ENCODE measurements at places on chromosomes 1 and 21.
A peak's percentile ranks its signal among the peaks of the same experiment; 100 is the strongest.

GRCh38 chr1:169682071-169682470, 29.3 kb downstream of the SELL start:
- DNase-seq = no peak

GRCh38 chr1:201354901-201355295, 22.6 kb downstream of the TNNT2 start:
- DNase-seq = no peak

GRCh38 chr1:13581446-13581845, 2.2 kb upstream of the PDPN start:
- no peak for DNase-seq

- DNase-seq = no peak
Measured at GRCh38 chr21:27423906-27424595, 457.2 kb upstream of the ADAMTS5 start.

DNA sequence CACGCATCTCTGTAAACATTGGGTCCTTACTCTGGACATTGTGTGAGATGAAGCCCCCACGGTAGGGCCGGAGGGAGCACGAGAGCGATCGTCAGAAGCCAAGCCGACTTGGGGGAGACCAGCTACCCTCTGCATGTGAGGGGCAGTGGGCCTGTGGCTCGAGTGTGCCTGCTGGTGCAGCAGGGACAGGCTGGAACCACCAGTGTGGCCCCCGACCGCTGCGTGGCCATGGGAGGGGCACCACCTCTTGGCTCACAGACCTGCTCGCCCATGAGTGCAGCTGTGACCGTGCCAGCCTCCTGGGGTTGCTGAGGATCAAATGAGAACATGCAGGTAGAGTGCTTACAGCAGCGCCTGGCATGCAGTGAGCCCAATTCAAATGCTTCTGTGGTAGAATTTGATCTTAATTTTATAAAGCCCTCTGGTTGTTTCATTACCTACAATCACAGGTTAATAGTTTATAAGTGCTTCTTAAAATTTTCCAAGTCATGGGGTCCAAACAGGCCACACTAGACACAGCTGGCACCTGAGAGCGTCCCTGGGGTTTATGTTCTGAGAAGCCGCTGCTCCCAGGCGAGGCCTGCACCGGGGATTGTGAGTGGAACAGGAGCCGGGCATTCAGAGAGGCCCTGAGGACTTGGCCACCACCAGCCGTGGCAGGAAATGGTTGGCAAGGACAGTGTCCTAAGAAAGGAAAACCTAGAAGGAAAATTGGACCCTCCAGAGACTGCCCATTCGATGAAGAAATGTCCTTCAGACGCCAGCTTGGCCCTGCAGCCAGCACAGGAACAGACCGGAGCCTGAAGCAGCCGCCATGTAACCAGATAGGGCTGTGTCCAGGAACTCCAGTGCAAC, 22.6 kb upstream of the ADARB1 start:
- no peak for DNase-seq

- DNase-seq = no peak
Measured at GRCh38 chr1:5405263-5405662, 587.0 kb downstream of the NPHP4 start.

DNA sequence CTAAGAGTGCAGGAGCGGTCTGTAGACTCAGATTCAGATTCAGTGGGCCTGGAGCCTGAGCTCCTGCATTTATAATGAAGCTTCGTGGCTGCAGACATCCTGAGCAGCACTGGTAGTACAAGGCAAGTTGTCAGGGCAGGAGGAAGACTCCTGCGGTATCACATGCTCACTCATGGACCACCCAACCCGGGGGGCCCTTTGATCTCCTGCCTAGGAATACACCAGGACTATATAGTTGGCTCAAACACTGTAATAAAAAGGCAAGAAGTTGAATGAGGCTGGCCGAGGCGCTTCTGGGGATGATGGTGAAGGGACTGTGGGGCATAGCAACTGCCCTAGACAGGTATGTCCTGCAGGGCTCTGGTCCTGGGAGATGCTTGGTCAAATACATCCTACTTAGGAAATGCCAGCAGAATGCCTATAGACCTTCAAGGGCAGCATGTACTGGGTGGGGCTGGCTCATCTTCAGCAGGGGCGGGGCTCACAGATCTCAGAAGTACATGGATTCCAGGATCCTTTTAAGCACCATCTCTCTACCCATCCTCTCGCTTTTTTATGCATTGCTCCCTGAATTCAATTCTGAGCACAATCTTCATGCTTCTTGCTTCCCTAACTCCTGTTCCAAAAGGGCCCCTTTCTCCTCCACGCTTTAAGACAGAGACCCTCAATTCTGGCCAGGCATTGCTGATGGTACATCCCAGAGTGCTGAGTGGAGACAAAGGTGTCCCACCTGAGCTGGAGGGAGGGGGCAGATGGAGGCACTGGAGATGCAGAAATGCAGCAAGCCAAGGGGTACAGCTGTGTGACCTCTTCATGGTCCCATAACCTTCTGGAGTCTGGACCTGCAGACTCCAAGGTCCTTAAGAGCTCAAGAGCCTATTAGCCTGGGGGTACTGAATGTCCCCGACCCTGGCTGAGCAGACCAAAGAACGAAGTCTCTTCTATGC, 2.1 kb upstream of the RAP1GAP start:
- DNase-seq = peak; percentile 15

DNA sequence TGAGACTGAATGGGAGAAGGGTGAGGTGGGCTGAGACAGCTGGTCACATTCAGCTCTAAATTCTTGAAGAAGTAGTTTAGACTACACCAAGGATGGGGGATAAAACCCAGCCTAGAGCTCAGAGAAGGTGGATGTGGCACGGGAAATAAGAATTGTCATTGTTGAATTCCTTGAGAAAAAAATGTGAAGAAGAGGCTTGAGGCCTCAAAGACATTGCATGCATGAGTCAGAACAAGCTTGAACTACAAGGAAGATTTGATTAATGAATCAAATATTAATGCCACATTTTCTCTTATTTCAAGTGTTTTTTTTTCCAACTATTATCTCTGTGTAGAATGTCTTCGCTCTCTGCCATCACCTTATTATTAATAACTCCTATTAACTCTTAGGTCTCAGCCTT, 58.9 kb downstream of the MAP3K7CL start:
- no peak for DNase-seq

GRCh38 chr1:228865627-228866330, 130.5 kb downstream of the RHOU start:
- DNase-seq = no peak

DNA sequence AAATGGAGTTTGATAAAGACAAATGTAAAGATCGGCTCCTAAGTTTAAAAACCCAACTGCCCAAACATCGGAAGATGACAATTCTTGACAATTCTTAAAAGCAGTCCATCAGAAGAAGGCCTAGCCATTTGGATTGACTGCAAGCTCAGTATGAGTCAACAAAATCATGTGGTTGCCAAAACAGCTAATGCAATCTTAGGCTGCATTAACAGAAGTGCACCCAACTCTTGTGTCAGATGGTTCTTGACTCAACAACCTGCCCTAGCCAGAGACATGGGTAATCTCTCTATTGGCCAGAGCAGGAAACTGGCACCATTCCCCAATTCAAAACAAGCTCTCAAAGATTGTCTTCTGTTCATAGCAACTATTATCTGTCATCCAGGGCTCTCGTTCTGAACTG, 9.9 kb upstream of the NCF2 start:
- DNase-seq = no peak

GRCh38 chr21:45494851-45495680, 47.2 kb downstream of the SLC19A1 start:
- DNase-seq = no peak

- no peak for DNase-seq
Measured at GRCh38 chr1:212021563-212021962, 13.8 kb downstream of the INTS7 start.

- no peak for DNase-seq
Measured at GRCh38 chr1:60169206-60169605, 95.6 kb upstream of the C1orf87 start.

DNA sequence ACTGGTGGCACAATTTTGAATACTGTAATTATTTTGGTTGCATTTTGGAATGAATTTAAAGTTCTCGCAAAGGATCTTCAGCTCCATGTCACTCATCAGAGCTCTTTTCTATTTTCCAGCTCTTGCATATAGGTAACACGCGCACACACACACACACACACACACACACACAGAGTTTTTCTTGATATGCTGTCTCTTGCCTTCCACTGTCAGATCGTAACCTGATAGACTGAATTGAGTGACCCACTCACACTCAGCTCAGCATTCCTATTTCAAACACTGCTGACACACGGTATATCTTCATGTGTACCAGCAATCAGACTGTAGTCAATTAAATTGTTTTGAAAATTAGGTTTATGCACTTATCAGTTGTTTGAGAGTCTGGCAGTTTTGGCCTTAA, 214.1 kb downstream of the PBX1 start:
- DNase-seq = no peak

- no peak for DNase-seq
Measured at GRCh38 chr1:116544588-116545358, 26.1 kb downstream of the CD58 start.

- DNase-seq = peak; percentile 84
Measured at GRCh38 chr1:227437495-227438008, 119.3 kb upstream of the CDC42BPA start.

- no peak for DNase-seq
Measured at GRCh38 chr1:218351391-218352074, 6.4 kb downstream of the TGFB2 start.

GRCh38 chr21:46552865-46553379, 52.0 kb downstream of the S100B start:
- no peak for DNase-seq

DNA sequence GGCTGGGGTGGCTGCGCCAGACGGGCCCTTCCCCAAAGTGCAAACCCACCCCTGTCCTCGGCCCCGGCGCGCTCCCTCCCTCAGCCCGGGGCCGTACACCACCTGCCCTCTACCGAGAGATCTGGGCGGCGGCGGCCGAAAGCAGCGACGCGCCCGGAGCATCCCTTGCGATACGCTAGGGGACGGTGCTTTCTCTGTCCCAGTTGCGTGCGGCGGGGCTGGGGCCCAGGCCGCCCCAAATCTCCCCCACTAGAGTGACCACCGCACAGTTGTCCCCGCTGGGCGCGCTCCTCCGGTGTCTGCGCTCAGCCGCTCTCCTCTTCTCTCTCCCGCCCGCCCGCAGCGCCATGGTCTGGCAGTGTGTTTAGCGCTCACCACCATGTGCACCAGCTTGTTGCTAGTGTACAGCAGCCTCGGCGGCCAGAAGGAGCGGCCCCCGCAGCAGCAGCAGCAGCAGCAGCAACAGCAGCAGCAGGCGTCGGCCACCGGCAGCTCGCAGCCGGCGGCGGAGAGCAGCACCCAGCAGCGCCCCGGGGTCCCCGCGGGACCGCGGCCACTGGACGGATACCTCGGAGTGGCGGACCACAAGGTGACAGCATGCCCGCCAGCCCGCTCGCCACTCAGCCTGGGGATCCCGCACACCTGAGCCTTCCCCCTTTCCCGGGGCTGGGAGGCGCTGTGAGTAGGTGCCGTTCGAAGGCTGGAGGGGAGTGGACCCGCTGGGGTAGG, 1.0 kb downstream of the ST6GALNAC5 start:
- DNase-seq = no peak

GRCh38 chr1:6653436-6654290, 29.0 kb downstream of the THAP3 start:
- no peak for DNase-seq

GRCh38 chr1:222404710-222405109, 143.2 kb downstream of the HHIPL2 start:
- DNase-seq = no peak

DNA sequence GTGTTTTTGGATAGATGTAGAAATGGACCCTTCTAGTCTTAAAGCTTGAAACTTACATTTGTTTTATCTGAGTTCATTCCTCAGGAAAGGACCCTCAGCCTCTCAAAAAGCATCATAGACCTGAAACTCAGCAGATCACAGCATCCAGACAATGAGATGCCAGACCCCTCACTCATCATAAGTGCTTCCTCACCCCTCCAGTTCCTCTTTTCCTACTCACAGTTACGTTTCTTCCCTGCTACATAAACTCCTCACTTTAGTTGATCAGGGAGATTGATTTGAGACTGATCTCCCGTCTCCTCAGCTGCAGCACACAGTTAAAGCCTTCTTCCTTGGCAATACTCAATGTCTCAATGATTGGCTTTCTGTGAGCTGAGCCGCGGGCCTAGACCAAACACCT, 282.0 kb downstream of the FAM72C start:
- DNase-seq = no peak

DNA sequence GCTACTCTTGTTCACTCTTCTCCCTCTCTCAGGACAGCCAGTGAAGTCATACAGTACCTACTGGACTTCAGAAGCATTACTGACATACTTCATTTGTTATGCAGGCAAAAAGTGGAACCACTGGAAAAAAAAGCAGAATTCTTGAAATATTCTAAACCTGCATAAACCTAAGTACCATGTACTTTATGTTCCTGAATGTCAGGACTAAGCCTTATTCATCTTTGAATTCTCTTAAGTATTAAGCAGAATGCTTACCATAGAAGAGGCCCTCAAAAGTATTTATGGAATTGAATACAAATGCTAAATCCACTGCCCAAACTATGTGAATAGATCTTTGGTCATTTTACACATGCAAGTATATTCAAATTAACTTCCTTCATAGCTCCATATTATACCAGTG, 7.8 kb downstream of the PSMB2 start:
- no peak for DNase-seq

GRCh38 chr1:152516082-152516481, 1.8 kb downstream of the CRCT1 start:
- no peak for DNase-seq

DNA sequence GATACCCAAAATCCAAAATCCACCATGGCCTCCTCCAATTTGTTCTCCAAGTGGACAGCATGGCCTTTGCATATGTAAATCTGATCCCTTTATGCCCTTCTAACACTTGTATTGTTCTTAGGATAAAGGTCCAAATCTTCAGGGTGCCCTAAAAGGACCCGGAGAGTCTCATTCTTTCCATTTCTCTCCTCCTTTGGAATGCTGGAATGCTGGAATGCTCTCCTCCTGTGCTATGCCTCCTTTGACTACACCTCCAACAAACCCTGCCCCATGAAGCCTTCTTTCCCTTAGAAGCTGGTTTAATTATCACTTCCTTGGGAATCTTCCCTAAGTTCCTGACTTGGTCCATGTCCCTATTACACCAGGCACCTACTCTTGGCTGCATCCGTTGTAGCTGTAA, 484.8 kb upstream of the RUNX1 start:
- DNase-seq = no peak

- peak; percentile 94 for DNase-seq
Measured at GRCh38 chr1:244353551-244354091, 98.1 kb downstream of the ADSS2 start.
